ENCODE measurements at places on chromosomes 16 and 17.

GRCh38 chr17:28549236-28550132 lies 2.9 kb downstream of the UNC119 start:
- no peak for DNase-seq

DNA sequence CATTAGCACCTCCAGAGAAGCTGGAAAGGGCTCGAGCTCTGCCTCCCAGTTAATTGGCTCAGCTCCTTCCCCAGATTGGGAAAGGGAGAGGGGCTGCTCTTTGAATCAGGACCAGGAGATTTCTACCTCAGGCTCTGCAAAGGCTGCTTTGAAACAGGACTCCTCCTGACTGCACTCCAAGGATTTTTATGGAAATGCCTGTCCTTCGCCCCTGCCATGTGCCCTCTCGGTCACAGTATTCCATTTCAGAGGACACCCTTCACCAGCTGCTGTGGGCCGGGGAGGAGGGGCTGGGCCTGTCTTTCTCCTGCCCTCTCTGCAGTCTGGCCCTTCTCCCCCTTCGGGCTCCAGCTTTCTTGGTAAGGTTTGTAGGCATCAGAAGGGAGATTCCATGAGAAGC lies 13.6 kb downstream of the MRM1 start:
- DNase-seq: no peak

DNA sequence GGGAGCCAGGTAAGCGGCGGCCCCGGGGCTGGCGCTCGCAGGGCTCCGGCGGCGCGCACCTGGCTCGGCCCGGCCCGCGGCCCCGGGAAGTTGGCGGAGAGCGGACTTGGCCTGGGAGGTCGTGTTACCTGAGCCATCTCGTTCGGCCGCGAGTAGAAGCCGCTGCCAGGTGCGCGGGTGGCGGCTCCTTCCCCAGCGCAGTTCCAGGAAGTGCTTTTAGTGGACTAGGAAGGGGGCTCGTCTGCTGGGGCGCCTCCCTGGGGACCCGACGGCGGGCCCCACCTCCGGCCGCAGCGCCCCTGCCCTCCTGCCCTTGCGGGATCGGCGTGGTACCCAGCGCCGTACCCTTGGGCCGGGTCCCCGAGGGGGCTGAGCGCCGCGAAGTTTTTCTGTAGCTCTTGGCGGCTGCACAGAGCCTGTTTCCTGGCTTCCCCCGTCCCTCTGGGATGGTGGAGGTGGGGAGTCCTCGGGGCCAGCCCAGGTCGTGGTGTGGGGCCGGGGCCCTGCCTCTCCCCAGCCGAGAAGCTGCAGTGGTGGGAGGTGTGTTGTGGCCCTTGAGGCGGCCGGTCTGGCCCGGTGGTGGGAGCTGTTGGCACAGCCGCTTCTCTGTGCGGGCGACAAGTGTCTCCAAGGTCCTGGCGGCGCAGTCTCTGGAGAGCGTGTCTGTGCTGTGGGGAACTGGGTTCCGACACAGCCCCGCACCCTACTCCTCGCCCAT lies 96.9 kb downstream of the RAB11FIP4 start:
- no peak for DNase-seq

DNA sequence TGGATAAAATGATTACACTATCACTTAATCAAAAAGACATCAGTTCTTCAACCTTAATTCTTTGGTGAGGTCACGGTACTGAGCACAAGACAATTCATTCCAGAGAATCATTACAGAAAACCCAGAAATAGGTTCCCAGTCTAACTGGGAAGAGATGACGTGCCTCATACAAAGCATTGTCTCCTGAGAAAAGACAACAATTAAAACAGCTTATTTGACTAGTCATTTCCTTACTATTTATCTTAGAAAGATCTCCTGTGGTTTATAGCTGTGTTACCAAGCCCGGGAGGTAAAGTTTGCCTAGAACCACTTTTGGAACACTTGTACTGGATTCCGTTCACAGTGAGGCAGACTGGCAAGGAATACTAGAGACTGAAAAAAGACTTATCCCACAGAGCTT lies 5.1 kb downstream of the PHF12 start:
- no peak for DNase-seq

GRCh38 chr17:51890710-51891109 lies 267.8 kb downstream of the CA10 start:
- DNase-seq: no peak

GRCh38 chr17:50952013-50952412 lies 85.9 kb upstream of the TOB1 start:
- DNase-seq: no peak

- no peak for DNase-seq
Measured at GRCh38 chr16:23255000-23255399, 47.1 kb upstream of the SCNN1B start.

- no peak for DNase-seq
Measured at GRCh38 chr17:32015245-32016013, 8.2 kb downstream of the LRRC37B start.

DNA sequence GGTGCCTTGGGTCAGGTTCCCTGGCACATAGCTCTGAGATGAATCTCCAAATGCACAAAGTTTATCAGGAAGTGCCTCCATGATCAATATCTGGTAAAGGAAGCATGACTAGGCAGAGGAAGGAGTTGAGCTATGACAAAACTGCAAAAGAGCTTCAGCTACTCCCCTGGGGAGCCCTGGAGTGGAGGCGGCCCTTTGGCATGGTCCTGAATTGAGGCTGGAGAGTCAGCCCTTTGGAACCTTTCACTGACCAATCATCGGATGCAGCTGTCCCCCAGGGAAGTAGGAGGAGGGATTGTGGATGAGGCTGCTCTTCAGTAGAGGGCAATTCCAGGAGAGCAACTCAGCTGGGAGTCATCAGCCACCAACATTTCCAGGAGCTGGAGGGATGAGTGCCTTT lies 46.1 kb upstream of the NLRP1 start:
- DNase-seq: no peak

- no peak for DNase-seq
Measured at GRCh38 chr16:69589434-69590269, 23.9 kb downstream of the NFAT5 start.

DNA sequence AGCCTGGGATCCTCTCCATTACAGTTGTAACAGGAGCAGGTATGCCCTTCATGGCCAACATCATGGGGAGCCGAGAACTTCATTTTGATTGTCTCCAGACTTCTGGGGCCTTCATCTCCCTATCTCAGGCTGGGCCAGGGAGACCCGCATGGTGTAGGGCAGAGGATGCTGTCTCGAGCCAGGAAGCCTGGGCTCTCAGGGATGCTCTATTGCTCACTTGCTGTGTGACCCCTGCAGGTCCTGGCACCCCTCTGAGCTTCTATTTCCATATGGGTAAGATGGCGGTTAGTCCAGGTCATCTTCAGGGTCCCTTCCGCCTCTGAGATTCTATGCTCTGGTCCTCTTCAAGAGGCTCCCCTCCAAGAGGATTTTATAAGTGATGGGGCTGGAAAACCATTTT lies 20.6 kb upstream of the RNF135 start:
- no peak for DNase-seq

- DNase-seq: no peak
Measured at GRCh38 chr17:79775632-79776031, 2.3 kb upstream of the CBX2 start.

DNA sequence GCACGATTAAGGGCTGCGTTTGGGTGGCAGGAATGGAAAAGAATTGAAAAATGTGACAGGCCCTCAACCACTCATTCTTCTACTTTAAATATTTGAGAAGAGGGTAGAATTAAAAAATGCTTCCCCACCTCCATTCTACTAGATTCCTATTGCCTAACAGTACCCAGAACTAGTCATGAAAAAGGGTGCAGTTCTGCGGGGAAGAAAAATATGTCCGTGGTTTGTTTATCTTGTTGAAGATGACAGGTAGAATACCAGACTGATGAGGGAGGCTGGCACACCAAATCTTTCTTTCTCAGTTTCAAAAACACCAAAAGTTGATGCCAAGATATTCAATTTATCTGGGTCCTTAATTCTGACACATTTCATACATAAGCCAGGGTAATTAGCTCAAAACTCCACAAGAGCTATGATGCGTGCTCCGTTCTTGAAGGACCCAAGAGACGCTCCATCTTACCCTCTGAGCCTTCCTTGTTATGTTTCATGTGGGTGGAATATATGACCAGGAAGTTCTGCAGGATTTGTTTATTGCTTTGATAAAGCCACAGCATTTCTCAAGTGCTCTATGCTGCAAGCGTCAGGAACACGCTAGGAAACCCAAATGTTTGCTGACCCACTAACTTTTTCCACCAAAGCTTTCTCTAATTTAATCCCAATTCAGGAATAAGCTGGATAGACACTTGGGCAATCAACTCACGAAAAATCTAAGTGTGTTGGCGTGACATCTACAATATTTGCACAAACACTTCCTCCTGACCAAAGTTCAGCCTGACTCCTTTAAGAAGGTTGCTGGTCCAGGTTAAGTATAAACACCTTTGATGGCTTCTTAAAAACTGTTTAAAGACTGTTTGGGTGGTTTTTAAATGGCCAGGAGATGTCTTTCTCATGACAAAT lies 20.6 kb upstream of the GAN start:
- no peak for DNase-seq

GRCh38 chr16:73778887-73779286 lies 517.7 kb upstream of the PSMD7 start:
- no peak for DNase-seq

GRCh38 chr17:61970030-61970429 lies 42.2 kb upstream of the INTS2 start:
- DNase-seq: no peak

GRCh38 chr16:30738984-30739951 lies 9.0 kb upstream of the PHKG2 start:
- DNase-seq: no peak

- no peak for DNase-seq
Measured at GRCh38 chr17:78396441-78397337, 18.2 kb downstream of the PGS1 start.

GRCh38 chr16:1442697-1443096 lies 1.7 kb downstream of the CCDC154 start:
- no peak for DNase-seq

DNA sequence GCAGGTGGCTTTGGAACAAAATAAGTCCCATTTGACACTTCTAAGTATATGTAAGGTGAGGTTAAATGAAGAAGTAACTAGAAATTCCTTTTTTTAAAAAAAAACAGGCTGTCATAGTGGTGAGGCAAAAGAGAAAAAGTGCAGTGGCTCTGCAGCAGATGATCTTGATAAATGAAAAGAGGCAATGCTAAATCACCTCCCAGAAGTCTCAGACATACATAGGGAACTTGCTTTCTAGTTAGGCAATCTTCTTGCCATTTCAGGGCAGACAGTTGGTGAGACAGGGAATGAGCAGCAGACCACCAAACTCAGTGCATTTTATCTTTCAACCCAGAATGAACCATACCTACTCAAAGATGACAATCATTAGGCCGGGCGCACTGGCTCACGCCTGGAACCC lies 90.8 kb downstream of the MYO1D start:
- DNase-seq: no peak

DNA sequence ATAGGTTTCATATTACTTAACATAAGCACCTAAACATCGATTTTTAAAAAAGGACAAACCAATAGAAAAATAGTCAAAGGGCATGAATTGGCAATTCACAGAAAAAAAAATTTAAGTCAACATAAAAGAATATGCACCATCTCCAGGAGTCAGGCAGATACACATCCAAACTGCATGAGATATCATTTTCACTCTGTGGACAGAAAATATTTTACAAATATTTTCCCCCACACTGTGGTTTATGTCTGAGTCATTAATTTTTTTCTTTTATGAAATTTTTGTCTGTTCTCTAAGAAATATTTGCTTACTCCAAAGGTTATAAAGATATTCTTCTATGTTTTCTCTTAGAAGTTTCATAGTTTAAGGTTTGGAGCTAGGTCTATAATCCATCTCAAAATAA lies 74.4 kb upstream of the DNAH17 start:
- DNase-seq: no peak

GRCh38 chr17:35022536-35023063 lies 40.9 kb downstream of the RFFL start:
- DNase-seq: peak; percentile 61

DNA sequence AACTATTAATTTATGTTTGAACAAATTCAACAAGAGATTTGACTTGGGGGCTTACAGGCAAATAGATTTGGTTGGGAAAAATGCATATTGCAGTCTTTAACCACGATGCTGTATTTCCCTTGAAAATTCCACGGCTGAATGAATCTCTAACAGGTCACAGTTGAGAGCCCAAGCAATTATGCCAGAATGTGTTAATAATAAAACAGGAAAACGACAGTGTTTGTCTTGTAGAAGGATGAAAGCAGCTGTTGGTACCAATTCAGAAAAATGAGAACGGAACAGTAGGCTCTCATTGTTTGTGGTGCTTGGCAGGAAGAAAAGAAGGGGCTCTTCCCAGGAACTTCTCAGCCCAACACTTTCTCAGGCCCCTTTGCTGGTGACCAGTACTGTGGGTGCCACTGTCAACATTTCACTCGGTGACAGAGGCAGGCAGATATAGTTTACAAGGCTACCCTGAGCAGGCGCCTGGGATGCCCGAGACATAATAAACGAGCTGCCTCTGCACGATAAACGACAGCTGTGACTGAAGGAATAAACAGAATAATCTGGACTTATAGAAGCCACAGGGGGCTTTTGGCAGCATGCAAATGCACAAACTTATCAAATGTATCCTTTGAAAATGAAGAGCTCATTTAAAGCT lies 387.1 kb downstream of the HS3ST4 start:
- DNase-seq: no peak
